Gastrocnemius medialis (tissue), 4 donors: ENCODE measurements at places on chromosomes 12 and 14.

DNA sequence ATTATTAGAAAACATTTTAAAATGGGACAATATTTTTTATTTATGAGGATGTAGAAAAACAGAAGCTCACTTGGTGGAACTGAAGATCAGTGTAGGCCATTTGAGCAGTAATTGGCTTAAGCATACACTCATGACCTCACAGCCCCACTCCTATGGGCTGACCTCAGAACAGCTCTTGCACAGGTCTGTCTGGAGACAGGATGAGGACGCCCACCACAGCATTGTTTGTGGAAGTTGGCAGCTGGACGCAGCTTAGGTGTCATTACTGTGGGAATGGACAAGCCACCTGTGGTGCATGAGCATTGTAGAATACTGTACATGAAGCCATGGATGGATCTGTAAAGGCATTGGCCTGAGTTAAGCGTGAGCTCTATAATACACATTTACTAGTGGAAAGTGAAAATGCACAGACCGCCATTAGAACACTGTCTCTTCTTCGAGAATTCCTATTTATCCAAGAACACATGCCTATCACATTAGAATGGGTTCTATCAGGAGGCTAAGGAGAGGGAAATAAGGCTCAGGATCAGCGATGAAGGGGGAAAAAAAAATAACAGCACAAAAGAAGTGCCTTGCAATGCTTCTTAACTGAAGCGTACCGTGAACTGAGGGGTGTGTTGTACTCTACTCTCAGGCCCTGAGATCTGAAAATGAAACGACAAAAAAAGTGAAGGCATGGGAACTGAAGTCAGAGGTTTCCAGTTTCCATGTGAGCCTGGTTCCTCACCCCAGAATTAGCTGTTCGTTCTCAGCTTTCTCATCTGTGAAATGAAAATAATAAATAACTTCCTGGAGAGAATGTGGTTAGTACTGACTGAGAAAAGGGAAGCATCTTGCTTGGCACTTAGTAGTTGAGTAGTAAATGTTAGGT lies 33.6 kb downstream of the KCNA1 start:
- H3K27ac ChIP-seq = no peak overlapping the region
- H3K4me1 ChIP-seq = no peaks in the 10 kb centered on the region
- DNase-seq = no peak
- no peaks in the 10 kb centered on the region for H3K36me3 ChIP-seq

- DNase-seq = no peak
- no peaks in the 10 kb centered on the region for H3K4me1 ChIP-seq
- no peak overlapping the region for H3K4me3 ChIP-seq
- H3K36me3 ChIP-seq = no peaks in the 10 kb centered on the region
- H3K27me3 ChIP-seq = no peaks in the 10 kb centered on the region
Measured at GRCh38 chr12:11075642-11076041, 13.5 kb upstream of the TAS2R46 start.

DNA sequence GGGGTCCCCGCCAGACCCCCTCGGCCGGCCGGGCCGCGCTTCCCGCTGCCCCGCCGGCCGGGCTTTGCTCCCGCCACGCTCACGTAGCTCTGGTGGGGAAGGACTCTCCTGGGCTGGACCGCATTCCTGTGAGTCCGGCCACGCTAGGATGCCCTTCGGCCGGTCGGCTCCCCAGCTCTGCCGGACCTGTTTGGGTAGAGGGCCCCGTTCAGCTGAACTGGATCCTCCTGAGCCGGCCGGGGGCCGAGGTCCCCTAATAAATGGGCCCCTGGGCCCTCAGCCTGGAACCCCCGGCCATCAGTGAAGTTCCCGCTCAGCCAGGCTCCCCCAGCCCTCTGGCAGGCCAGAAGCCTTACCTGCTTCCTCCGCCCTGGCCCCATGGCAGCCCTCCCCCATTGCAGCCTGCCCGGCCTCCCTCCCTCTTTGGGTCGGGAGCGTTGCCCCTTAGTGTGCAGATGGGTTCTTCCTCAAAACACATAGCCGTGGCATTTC lies 593 bp downstream of the UNC119B start:
- DNase-seq = no peak
- peaks cover 19% of the 10 kb centered on the region for H3K4me1 ChIP-seq
- H3K4me3 ChIP-seq = peak overlapping the region; percentile 87
- H3K36me3 ChIP-seq = peaks cover 16% of the 10 kb centered on the region

DNA sequence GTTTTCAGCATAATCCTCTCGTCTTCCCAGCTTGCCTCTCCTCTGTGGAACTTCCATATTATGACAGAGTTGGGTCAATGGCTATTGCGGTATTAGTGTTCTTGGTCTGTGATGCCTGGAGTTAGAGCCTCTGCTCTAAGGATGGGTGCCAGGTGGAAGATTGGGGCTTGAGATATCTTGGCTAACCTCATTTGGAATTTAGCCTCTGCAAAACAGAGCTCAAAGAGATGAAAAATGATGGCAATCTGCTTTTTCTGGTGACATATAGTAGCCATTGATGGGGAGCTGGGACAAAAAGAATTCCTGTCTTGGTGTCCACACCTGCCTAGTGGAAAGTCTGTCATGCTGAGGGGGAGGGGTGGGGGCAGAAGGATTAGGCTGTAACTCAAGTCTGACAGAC lies 152.1 kb downstream of the RPL10L start:
- no peak overlapping the region for H3K27ac ChIP-seq
- no peak for DNase-seq
- no peaks in the 10 kb centered on the region for H3K4me1 ChIP-seq
- no peaks in the 10 kb centered on the region for H3K27me3 ChIP-seq
- no peaks in the 10 kb centered on the region for H3K36me3 ChIP-seq

DNA sequence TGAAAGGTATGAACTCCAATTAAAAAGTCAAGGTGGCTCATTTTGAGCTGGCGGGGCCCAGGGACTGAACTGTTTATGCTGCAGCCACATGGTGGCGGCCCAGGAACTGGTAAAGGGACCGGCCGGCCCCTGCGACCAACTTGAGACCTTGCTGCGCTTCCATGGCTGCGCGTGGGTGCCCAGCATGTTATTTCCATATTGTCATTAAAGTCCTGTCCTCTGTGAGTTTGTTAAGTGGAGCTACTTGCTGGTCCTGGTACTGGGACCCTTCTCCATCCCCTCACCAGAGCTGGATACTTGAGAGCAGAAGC lies 62.3 kb downstream of the BEGAIN start:
- peaks cover 9% of the 10 kb centered on the region for H3K36me3 ChIP-seq
- H3K4me1 ChIP-seq = no peaks in the 10 kb centered on the region
- no peak overlapping the region for H3K4me3 ChIP-seq
- H3K27ac ChIP-seq = no peak overlapping the region

DNA sequence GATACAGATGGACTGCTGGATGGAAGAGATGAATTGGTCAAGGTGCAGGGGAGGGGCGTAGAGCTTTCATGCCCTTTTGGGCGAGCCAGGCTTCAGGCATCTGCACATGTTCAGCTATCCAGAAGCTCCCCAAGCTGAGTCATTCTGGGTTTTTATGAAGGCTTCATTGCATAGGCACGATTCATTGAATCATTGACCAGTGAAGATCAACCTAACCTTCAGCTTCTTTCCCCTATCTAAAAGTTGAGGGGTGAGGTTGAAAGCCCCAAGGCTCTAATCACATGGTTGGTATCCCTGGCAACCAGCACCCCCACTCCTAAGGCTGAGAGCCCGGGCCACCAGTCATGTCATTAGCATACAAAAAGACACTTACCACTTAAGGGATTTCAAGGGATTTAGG lies 36.3 kb downstream of the RPS29 start:
- no peaks in the 10 kb centered on the region for H3K4me1 ChIP-seq
- no peak overlapping the region for H3K4me3 ChIP-seq
- no peak for DNase-seq
- no peaks in the 10 kb centered on the region for H3K27me3 ChIP-seq
- no peaks in the 10 kb centered on the region for H3K36me3 ChIP-seq
- no peak overlapping the region for H3K27ac ChIP-seq

- H3K4me3 ChIP-seq = no peak overlapping the region
- no peaks in the 10 kb centered on the region for H3K36me3 ChIP-seq
- no peaks in the 10 kb centered on the region for H3K4me1 ChIP-seq
- H3K27me3 ChIP-seq = no peaks in the 10 kb centered on the region
- no peak for DNase-seq
Measured at GRCh38 chr12:31817120-31817519, 88.3 kb upstream of the AMN1 start.

DNA sequence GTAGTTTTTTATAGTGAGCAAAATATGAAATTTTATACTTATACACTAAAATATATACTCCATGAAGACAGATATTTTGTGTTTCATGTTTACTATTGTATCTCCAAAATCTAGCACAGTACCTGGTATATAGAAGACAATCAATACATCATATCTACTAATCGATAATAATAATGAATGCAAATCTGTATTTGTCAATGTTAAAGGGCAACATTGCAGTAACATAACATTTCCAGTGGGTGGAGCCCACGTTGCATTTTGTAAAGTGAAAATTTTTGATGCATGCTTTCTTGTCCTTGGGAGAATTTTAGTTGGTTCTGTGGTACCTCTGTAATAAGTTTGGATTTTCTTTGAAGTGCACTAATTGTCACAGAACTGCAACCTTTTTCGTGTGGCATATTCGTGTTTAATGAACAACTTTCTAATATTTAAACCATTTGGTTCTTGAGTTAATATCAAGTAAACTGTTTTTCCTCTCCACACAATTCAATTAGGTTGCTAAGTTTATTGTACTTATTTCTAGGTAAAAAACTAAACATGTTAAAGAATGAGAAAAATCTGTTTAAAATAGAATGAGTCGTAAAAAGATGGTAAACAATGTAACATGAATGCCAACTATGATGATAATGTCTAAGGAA lies 47.4 kb downstream of the AVPR1A start:
- H3K4me1 ChIP-seq = no peaks in the 10 kb centered on the region
- no peak overlapping the region for H3K27ac ChIP-seq
- no peak for DNase-seq
- H3K27me3 ChIP-seq = no peaks in the 10 kb centered on the region
- H3K4me3 ChIP-seq = no peak overlapping the region
- H3K36me3 ChIP-seq = no peaks in the 10 kb centered on the region

DNA sequence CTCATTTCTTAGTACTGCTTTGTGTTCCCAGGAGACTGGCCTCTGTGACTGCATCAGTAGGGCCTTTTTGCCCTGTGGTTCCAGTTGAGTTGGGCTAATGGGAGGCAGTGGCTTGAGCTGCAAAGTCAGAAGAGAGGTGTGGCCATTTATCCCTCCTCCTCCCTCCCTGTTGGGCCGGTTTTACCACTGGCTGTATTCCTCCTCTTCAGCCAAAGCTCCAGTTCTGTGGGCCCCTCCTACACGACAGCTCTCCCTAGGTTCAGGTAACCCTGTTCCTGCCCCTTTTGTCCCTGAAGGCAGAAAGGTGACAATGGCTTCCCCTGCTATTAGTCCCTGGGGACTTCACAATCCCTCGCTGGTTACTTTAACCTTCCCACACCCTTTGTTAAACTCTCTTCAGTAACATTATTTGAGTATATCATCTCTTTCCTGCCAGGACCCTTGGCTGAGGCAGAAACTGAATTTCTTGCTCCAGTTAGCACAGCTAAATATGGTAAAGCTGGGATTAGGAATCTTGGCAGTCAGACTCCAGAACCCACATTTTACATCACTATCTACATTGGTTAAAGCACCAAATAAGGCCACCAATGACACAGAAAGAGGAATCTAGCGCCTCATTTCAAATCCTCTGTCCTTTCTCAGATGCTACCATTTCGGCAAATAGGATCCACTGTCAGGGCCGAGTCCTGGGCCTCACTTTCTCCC lies 121.9 kb upstream of the SLC35F4 start:
- no peak for DNase-seq
- no peaks in the 10 kb centered on the region for H3K27me3 ChIP-seq
- H3K27ac ChIP-seq = no peak overlapping the region
- no peaks in the 10 kb centered on the region for H3K4me1 ChIP-seq
- H3K4me3 ChIP-seq = no peak overlapping the region

DNA sequence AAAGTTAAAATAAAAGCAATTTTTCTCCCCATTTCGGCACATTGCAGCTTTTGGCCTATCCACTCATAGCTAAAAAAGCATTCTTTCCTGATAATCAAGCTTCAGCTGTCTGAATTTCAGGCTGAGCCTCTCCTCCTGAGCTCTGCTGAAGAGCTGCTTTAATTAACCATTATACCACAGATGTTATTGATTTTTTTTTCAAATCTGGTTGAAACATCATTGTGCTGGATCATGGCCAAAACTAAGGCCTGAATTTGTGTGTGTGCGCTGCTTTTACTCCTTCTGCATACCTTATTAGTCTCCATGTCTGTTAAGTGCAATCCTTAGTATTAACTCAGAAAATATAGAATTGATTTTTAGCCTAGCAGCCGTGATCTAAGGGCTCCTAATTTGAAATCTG lies 52.3 kb downstream of the MBIP start:
- no peak for DNase-seq
- H3K36me3 ChIP-seq = no peaks in the 10 kb centered on the region
- no peak overlapping the region for H3K27ac ChIP-seq
- H3K4me3 ChIP-seq = no peak overlapping the region

DNA sequence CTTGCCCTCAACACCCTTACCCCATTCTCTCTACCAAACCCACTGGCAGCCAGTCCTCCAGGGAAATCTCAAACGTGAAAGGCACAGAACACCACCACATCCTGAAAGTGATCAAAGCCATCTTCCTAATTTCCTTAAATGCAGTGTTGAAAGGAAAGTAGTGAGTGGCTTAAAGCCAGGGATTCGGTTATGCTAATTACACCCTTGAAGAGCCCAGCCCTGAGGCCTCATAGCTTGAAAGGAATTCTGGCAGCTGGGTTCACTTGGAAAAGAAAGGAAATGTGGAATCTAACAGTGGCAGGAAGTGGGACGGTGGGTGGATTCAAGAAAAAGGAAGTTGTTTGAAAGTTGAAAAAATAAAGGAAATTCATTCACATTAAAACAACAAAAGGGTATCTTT lies 73.0 kb upstream of the FICD start:
- H3K27ac ChIP-seq = no peak overlapping the region
- no peak for DNase-seq
- H3K4me1 ChIP-seq = no peaks in the 10 kb centered on the region
- H3K4me3 ChIP-seq = no peak overlapping the region
- no peaks in the 10 kb centered on the region for H3K27me3 ChIP-seq

DNA sequence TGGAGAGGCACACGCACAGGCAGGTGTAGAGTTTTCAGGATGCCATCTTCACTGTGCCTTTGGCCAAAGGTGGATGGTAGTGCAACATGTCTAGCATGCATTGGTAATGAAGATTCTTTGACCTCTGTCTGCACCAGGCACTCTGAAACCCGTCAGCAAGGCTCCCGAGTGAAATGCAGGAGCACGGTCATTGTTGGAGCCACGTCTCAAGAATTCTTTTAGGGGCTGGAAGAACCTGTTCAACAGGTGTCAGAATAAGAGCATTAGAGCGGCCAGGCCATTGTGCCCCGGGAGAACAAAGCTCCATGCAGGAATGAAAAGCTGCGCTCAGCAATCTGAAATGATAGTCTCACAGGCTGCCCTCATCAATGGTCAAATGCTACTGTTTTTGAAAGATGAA lies 40.2 kb upstream of the DICER1 start:
- no peaks in the 10 kb centered on the region for H3K27me3 ChIP-seq
- H3K36me3 ChIP-seq = no peaks in the 10 kb centered on the region
- no peaks in the 10 kb centered on the region for H3K4me1 ChIP-seq
- no peak overlapping the region for H3K4me3 ChIP-seq

- H3K27me3 ChIP-seq = no peaks in the 10 kb centered on the region
- DNase-seq = peak; percentile 13
- H3K36me3 ChIP-seq = no peaks in the 10 kb centered on the region
- H3K4me3 ChIP-seq = no peak overlapping the region
Measured at GRCh38 chr14:57136669-57137328, 131.9 kb downstream of the EXOC5 start.
